ENCODE measurements at places on chromosomes 3 and 15.

- DNase-seq, result no peak
Measured at GRCh38 chr15:52171386-52171785, 19.8 kb downstream of the GNB5 start.

DNA sequence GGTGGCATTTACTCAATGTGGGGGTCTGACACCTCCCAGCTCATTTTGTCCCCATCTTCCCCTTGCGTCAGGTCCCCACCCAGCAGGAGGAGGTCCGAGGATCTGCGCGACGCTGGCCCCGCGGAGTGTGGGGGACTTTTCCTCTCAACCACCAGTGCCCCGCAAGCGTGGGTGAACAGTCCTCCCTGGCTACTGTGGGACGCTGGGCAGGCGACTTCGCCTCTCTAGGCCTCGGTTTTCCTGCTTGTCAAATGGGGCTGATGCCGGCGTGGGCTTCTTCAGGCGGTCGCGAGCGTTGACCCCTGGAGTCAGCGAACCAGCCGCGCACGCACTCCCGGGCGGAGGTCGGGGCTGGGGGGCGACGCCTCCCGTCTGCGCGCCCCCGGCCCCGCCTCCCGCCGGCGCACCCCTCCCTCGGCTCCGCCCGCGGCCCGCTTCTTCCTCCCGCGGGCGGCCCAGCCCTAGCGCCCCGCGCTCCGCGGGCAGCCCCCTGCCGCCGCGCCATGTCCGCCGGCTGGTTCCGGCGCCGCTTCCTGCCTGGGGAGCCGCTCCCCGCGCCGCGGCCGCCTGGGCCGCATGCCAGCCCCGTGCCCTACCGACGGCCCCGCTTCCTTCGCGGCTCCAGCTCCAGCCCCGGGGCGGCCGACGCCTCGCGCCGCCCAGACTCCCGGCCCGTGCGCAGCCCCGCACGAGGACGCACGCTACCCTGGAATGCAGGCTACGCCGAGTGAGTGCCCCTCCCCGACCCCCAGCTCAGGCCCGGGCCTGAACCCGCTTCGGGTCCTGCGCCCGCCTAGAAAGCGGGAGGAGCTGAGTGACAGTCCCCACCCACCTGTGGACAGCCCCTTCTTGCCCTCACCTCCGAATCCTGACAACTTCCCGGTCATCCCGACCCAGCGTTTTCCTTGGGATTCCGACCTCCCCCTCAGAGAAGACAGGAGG, at the start of gene PPM1M:
Gene PPM1M, plus strand, starts transcription at position 438 of the 942 bp plus-strand sequence. Its CDS starts 66 bp downstream, at position 504.
- no peak for DNase-seq

DNA sequence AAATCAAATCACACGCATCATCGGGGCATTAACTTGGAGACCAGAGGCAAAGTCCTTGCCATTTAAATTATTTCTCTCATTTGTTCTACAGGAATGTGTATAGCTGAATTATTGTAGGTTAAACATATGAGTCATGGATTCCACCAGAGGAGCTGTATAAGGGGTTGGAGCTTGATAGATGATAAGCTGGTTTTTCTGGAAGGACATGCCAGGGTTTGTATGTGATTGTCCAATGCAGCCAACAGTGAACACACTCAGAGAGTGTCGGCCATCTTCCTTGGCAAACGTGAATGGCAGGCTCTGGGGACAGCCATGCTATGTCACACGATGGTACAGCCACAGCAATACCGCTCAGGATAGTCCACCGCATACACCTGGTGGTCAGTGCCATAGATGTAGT, 25.1 kb downstream of the SSUH2 start:
- DNase-seq, result no peak

DNA sequence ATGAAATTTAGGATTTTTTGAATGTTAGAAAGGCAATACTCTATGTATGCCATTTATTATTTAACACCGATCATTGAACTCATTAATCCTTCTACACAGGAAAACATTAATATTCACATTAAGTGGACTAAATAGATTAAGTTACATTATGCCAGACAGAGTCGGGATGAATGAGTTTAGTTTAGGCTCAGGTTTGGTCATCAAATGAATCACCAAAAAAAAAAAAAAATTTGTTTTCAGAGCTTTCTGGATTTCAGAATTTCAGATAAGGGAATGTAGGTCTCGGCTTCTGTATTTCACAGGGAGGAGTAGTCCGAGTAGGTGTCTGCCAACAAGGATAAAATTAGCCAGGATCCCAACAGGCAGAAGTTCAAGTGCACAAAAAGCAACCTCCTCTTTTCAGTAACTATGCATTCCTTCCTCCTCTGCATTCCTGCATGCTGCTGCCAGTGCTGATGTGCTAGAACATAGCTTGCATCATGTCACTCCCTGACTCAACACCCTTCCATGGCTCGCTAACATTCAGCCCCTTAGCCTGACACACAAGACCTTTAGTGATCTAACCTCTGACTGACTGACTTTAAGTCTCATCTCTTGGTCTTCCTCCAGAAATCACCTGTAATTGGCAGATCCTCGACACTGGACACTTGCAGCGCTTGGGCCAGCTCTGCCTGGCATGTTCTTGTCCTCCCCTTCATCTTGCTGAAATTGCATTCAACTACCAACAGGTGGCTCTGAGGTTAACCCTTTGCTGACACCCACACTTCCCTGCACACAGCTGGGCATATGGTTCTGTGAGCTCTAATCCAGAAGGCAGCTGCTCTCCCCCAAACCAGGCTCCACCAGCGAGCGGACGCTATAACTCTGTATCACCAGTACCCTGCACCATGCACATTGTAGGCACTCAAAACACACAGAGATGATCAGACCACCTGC, 145.4 kb upstream of the PROK2 start:
- DNase-seq, result no peak

GRCh38 chr3:186996356-186996755, 66.0 kb downstream of the ST6GAL1 start:
- no peak for DNase-seq

- no peak for DNase-seq
Measured at GRCh38 chr3:278300-279064, 81.9 kb downstream of the CHL1 start.

GRCh38 chr3:25427942-25428788, at the start of gene RARB:
Gene RARB, plus strand, starts transcription at chr3:25428263. Its CDS starts 469 bp downstream, at chr3:25428732.
- peak; percentile 90 for DNase-seq

DNA sequence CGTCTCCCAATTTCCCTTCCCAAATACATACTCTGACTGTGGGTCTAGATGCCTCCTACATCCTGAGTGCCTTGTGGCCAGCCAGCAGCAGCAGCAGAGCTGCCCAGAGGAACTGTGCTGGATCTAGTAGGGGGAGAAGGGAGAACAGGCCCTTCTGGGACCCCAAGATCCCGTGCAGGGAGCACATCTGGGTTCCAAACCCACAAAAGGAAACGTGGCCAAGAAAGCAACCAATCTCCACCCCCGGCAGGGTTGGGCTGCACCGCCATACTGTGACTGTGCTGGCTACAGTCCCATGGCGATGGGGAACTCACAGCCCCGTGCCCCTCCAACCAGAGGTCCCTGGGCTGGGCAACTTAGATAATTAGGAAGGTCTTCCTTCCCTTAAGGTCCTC, 86.3 kb downstream of the PPCDC start:
- DNase-seq, result no peak

GRCh38 chr3:155230382-155230781, 63.1 kb downstream of the STRIT1 start:
- DNase-seq, result no peak

GRCh38 chr3:19427422-19428149, 279.3 kb downstream of the KCNH8 start:
- no peak for DNase-seq

- DNase-seq, result no peak
Measured at GRCh38 chr3:65342084-65342683, 654.4 kb upstream of the ADAMTS9 start.

GRCh38 chr3:51696954-51697353, 9.9 kb upstream of the GRM2 start:
- no peak for DNase-seq

DNA sequence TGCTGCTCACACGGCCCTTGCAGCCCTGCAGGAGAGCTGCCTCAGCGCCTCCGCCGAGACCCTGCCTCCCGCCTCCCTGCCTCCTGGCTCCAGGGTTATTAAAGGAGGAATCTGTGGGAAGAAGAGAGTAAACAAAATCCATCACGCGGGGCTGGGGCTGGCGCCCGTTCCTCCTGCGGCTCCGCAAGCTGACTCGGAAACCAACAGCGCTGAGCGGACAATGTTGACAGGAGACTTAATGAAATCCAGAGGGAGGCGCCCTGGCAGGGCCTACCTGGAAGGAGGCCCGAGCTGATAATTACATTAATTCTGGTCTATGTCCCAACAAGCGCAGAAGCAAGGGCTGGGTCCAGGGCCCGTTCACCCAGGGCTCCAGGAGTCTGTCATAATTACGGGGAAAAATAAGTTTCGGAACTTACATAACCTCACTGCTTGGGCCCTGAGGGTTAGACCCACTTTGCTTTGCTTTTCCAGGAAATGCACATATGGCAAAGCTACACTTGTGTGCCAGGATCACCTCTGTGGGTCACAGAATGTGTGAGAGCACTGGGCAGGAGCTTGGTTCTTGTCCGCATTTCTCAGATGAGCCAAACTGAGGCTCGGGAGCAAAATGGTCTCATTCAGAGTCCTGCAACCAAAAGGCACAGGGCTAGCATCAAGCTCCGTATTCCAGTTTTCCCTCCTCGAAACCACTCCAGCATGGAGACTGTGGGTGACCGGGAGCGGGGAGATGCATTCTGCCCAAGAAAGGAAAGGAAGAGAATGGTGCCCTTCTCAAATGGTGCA, 43.8 kb upstream of the SLC6A6 start:
- DNase-seq, result no peak

DNA sequence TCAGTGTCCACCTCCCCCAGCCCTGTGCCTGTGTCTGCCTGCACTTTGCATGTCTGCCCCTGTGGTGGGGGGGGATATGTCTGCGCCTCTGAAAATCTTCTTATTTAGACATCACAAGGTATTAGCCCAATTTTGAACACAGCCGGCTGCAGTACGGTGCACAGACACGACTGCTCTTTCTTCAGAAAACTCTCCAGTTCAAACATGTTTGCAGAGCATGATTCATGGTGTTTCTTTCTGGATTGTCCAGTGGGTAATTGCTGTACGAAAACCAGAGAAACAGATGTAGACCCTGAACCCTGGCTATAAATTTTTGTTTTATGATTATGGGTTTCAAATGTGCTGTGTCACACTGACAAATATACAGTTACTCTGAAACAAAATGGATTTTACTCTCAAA, 3.4 kb upstream of the RARB start:
- DNase-seq, result no peak

- no peak for DNase-seq
Measured at GRCh38 chr15:41969851-41970431, 2.4 kb downstream of the EHD4 start.

- DNase-seq, result no peak
Measured at GRCh38 chr3:67037615-67038014, 39.5 kb downstream of the KBTBD8 start.

DNA sequence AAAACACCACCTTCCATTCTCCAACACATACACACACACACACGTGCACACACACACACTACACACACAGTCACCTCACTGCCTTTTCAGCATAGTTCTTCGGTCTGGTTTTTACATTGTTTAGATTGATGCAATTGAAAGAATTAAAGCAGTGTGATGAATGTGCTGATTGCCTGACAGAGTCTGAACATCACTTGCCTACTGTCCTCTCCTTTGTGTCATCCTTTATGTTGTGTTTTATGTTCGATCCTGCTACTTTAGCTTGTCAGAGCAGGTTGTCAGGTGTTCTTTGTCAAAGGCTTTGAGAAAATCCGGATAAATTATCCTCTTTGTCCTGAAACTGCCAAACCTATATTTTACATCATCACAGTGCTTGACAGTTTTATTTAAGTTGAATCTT, 80.4 kb downstream of the IQCH start:
- no peak for DNase-seq

DNA sequence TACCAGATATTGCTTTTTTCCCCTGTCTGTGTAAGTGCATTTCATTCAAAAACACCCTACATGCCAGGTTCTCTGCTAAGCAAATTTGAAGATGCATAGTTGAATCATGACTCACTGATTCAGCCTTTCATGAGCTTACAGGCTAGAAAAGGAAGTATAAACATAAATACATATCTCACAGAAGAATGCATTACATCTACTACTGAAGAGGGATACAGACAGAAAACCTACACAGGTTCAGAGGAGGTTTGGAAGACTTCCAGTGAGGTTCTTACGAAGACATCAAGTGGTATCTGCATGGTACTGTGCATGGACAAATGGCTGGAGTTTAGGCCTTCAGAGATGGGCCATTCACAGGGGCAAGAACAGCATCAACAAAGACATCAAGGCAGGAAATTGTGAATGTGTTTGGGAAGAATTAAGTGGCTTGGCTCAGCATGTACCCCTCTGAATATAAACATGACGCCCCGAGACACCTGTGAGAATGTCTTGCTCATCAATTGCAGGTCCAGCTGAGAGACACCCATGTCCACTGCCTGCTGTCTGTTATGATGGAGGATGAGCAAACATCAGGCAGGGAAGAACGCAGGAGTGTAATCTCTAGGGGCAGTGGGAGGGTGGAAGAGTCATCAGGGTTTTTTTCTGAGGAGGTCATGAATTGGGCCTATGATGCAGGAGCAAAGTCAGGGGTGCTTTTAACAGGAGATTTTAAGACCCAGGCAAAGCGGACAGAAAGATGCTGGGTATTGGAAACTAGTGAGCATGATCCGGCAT, 105.1 kb upstream of the GALNT15 start:
- no peak for DNase-seq

DNA sequence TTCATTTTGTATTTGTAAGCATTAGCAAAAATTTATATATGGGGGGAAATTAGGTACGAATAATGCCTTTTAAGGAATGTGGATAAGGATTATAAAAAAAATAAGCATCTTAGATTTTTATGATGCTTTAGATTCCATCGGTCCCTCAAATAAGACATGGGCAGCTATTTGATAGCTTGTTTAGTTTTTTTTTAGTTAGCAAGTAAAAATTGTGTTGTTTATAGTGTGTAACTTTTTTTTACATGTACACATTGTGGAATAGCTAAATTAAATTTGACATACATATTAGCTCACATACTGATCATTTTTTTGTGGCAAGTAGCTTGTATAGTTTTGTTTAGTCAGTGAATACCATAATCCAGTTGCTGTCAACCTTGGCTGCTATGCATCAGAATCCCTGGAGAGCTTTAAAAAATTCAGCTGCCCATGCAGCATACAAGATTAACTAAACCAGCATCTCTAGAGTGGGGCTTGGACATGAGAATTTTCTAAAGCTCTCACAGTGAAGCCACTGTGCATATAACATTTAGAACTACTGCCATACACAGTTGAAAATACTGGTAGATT, 53.9 kb downstream of the TMOD3 start:
- no peak for DNase-seq
